T-helper 9 cell (primary cell): ENCODE measurements at places on chromosomes 2 and 18.
A peak's percentile ranks its signal among the peaks of the same experiment; 100 is the strongest.

DNA sequence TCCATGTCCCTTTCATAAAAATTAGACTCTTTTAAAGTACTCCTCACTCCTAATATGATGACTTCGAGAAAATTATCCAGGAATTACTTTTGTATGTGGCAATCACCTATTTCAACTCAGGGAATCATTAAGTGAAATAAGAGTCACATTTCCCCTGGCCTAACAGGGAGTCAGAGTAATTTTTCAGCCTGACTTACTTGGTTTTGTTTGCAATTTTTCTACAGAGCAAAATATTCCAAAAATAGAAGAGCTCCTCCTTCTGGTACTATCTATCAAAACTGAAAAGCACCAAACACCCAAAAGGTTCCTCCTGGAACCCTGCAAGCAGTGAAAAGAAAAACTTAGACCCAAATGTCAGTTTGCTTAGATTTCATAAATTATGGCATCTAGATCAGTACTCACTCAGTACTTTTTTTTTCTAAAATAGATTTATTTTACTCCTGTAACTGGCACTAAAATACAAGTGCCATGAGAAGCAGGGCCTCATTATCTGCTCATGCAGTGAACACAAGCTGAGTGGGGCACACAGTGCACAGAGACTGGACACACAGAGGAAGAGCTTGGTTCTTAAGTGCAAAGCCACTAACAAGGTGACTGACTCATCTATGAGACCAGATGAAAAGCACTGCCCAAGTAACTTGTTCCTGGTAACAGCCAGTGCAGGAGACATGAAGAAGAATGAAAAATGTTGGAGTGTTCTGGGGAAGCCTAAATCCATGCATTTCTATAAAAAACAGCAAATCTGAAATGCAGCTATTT lies 28.7 kb downstream of the ACAA2 start:
- DNase-seq, result no peak

DNA sequence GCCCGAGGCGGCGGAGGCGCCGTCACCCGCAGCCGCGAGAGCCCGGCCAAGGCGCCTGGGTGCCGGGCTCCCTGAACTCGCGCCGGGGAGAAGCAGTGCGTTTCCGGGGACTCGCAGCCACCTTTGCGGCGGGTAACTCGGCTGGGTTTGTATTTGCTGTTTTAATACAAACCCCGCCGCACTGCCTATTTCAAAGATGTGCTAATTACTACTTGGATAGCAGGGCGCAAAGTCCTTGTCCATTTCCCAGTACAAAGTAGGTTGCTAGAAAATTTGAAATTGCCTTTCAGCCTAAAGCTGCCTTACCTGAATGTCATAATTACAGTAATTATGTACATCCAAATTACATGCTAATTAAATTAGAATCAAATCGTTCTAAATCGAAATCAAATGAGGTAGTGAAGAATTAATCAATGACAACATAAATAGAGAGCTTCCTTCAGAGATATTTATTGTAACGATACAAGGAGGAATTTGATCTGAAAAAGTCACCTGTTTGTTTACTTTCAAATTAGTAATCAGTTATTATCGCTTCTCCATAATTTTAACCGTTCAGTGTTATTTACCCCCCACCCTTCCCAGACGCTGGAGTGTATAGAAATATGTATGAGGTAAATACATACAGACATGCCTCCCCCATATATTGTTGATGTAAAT lies 8.1 kb downstream of the SP9 start:
- no peak for DNase-seq

DNA sequence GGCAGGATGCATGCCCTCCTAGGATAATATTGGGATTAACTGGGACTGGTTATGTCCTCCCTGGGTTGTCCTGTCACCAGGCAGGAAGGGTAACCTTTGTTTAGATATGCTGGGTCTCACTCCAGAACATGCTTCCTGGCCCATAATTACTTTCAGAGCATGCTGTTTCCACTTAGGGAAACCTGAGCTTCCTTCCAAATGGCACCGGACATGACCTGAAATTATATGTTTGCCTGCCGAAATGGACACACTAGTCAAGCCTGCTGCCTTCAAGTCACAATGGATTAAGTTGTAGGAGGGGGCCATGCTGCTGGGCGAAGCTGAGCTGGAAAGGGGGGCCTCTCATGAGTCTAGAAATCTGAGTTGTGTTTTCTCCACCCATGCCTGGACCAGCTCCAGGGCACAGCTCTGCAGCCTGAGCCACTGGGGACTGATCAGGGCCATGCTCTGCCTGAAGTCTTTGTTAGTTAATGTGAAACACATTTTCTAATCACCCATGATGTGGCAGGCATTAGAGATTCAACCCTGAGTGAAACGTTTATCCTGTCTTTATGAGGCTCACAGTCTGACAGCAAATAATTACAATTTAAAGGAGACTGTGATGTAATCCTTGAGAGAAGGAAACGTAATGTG lies 273.3 kb downstream of the TNS1 start:
- DNase-seq, result no peak

DNA sequence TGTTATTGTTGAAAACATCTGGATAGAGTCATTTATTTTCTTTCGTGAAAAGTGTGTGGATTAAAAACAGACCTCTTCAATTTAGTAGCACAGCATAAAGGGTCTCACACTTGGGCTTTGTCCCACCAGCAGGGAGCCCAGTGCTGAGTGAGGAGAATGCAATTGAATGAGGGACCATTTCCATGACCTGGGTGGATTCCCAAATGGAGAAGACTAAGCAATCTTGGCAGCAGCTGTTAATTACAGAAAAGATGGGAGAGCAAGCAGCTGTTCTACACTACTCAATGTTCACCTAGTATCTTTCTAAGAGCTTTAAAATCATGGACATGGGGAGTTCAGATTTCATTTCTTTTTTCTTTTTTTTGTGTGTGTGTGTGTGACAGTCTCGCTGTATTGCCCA lies 121.8 kb upstream of the FN1 start:
- DNase-seq, result no peak

GRCh38 chr18:58388736-58389135 lies 240.2 kb downstream of the ALPK2 start:
- no peak for DNase-seq

DNA sequence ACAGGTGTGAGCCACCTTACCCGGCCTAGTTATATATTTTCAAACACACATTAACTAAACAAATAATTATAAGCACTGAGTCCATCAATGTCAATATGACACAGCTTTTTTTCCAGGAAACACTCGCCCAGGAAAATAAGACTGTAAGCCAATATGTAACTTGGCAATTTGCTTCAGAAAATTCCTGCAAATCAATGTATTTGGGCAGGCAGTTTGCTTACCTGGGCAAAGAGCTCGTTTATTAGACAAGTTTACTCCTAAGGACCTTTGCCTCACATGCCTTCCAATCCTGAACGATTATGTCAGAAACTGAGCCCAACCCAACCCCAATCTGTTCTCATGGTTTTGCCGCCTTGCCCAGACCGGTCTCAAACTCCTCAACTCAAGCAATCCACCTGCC lies 34.7 kb upstream of the NDUFV2 start:
- DNase-seq, result no peak

DNA sequence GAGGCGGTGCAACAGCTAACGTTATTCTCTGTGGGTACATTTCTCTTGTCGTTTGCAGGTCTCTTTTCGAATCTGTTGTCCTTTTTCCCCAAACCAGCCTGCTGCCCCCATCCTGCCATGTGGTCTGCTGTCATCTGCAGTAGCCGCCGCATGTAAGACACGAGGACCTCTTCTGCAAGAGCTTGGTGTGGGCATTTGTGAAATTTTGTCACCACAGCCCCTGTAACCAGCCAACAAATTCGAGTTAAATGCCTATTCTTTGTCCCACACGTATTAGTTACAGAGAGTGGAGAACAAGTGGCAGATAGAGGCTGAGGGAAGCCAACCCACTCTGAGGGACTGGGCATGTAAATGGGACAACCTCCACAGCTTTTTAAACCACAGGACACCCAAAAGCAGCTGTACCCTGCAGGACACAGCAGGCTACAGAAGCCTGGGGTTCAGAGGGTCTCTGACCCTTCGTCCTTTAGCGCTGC lies 35.0 kb downstream of the ITGA6 start:
- peak; percentile 7 for DNase-seq

DNA sequence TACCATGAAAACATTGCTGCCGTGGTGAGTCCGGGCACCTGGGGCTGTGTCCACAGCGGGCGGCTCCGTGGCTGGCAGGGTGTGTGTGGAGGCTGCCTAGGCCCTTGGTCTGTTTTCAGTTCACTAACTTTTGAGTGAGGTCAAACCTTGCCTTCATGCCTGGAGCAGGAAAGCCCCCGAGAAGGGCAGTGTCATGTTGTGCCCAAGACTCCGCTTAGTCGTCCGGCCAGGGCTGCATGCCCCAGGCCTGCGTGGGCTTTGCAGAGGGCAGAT lies 24.1 kb downstream of the MAL start:
- no peak for DNase-seq

GRCh38 chr2:133296401-133296800 lies 271.9 kb downstream of the NCKAP5 start:
- no peak for DNase-seq

- DNase-seq, result no peak
Measured at GRCh38 chr2:54803783-54804751, 80.6 kb downstream of the EML6 start.

- DNase-seq, result no peak
Measured at GRCh38 chr18:44579028-44579702, 101.5 kb upstream of the SETBP1 start.

- DNase-seq, result no peak
Measured at GRCh38 chr18:42623935-42624334, 491.6 kb downstream of the RIT2 start.

DNA sequence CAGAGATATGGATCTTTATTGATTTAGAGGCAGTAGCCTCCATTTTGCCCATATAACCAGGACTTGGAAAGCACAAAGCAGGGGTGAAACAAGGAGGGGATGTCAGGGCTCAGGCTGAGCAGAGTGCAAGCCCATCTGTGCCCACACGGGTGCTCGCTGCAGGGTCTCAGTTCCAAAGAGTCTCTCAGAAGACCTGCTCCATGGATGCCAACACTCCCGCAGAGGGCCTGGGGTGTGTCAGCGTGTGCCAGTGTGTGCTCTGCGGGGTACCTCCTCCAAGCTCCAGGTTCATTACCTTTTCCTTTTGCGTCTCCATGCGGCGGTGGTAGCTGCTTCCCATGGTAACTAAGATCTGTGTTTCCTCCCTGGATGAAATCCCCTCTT lies 107.5 kb downstream of the EIPR1 start:
- DNase-seq, result no peak

DNA sequence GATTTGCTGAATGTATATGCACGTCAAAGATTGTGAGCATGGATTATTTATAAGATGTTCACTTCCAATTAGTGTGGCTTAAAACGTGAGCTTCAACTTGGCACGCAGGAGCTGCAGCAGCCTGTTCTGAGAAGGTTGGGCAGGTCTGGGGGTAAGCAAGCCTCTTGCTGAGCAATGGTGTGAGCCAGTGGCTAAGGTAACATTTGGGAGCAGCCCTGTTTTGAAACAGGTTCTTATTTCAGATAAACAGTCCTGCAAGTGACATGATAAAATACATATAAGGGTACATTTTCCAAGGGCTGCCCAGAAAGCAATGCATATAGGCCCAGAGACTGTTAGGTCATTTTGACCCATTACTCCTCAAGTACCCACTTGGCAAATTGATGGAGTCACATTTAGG lies 415.3 kb downstream of the ZNF521 start:
- no peak for DNase-seq

GRCh38 chr2:127984551-127984950 lies 43.3 kb downstream of the SAP130 start:
- no peak for DNase-seq

GRCh38 chr18:7601246-7601615 lies 34.1 kb downstream of the PTPRM start:
- DNase-seq, result no peak

- DNase-seq, result no peak
Measured at GRCh38 chr2:184834699-184835397, 236.5 kb downstream of the ZNF804A start.

GRCh38 chr2:29946505-29946904 lies 25.1 kb upstream of the ALK start:
- no peak for DNase-seq

GRCh38 chr2:104702031-104702850 lies 151.7 kb upstream of the POU3F3 start:
- DNase-seq, result no peak

- DNase-seq, result no peak
Measured at GRCh38 chr2:127439343-127439742, 21.1 kb downstream of the PROC start.

DNA sequence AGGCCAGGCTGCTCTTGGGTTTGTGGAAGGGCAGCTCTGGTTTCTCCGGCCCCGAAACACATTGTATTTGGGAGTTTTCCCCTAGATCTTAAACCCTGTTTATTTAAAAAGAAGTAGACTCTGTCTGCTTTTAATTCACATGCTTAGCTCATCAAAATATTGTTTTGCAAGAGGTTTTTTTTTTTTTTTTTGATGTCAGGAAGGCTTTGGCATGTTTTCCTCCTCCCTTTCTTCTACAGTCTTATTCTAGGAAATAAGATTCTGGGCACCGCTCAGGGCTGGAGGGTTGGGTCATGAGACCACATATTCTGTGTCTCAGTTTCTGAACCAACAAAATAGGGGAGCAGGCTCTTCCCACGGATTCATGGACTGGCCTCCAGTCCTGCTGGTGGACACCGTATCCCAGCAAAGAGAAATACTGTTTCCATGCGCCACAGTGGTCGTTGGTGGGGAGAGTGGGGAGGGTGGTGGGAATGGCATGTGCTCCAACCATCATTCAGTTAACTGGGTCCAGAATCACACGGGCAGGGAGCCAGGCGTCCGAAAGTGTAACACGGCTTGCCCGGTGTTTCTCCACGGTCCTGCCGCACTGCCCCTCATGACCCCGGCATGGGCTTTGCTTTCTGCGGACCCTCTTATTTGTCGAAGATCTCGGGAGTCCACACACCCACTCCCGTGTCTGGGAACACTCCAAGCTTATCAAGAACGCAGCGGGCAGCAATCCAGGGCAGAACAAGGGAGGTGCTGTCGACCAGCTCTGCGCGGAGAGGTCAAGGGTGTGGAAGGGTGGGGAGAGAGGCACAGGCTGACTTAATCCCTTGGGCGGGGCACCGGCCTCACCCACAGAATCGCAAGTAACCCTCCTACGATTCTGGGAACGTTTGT lies 176.7 kb downstream of the GLI2 start:
- DNase-seq, result no peak

DNA sequence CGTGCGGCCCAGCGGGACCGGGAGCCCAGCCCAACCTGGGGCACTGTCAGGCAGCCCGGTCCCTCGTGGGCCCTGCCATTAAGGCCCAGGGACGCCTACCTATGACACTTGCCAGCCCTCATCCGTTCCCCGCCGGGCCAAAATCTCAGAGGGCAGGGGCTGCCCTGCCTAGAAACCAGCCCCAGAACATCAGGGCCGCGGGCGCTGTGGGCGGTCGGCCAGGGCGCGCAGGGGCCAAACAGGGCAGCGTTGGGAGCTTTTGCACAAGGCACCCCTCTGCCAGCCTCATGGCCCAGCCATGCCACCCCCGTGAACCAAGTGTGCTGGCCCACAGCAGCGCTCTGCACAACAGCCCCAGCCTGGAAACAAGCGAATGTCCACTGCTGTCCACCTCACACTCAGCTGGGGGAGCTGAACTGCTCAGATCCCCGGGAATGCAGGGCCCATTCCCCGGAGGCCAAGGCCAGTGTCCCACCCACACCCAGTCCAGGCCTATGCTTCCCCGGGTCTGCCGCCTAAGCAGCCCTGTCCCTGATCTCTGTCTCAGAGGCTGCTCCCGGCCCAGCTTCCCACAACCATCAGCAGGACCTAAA lies 3.5 kb upstream of the NEURL3 start:
- DNase-seq, result no peak

- no peak for DNase-seq
Measured at GRCh38 chr2:168594778-168595177, 138.7 kb downstream of the CERS6 start.

GRCh38 chr2:50042771-50043170 lies 888.5 kb upstream of the FSHR start:
- no peak for DNase-seq
